ENCODE measurements at places on chromosomes 3 and 15.

DNA sequence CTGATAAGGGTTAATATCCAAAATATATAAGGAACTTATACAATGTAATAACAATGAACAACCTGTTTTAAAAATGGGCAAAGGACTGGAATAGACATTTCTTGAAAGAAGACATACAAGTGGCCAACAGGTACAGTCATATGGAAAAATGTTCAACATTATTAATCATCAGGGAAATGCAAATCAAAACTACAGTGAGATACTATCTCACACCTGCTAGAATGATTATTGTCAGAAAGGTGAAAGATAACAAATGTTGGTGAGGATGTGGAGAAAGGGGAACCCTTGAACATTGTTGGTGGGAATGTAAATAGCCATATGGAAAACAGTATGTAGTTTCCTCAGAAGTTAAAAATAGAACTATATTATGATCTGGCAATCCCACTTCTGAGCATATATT is 20.4 kb downstream of the GOLM2 start:
- DNase-seq: no peak

GRCh38 chr15:48730506-48730905 is 80.4 kb downstream of the CEP152 start:
- DNase-seq: no peak

DNA sequence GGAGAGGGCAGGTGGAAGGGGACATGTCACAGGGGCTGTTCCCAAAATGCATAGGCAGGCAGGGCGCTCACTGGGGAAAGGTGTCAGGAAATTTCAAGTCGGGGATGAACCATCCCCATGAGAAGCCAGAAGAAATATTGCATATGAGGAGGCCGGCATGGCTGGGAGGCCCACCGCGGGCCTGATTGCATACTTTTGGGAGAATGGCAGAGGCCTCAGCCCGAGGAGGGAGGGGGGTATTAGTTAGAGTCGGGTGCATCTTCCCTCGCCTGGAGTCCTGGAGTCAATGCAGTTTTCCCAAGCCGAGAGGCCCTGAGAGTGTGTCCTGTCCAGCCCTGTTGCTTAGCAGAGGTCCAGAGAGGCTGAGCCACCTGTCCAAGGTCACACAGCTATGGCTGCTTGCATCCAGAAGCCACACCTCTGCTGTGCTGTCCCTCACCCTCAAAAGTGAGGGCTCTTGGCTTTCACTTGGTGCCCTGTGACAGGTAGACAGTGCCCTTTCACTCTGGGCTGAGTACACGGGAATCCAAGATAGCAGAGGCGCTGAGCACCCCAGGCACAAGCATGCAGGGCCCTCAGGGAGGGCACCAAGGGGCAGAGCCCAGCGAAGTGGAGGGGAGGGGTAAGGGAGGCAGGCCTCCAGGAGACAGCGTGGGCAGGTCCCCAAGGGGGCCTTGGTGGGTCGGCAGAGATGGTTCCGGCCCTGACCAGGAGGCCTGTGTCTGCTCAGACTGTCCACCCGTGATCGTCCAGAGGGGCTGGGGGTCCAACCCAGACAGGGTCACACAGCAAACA is 48.5 kb downstream of the GRIP2 start:
- DNase-seq: no peak

GRCh38 chr3:190903156-190903555 is 40.7 kb upstream of the GMNC start:
- DNase-seq: no peak

- no peak for DNase-seq
These were observed 26.6 kb downstream of the TMEM45A start for GRCh38 chr3:100518983-100519382.

GRCh38 chr3:132432639-132433038 is 15.3 kb downstream of the DNAJC13 start:
- no peak for DNase-seq

GRCh38 chr3:111412656-111413055 is 129.3 kb upstream of the CD96 start:
- DNase-seq: no peak

GRCh38 chr15:87619161-87619960 is 637.2 kb downstream of the NTRK3 start:
- peak; percentile 47 for DNase-seq

DNA sequence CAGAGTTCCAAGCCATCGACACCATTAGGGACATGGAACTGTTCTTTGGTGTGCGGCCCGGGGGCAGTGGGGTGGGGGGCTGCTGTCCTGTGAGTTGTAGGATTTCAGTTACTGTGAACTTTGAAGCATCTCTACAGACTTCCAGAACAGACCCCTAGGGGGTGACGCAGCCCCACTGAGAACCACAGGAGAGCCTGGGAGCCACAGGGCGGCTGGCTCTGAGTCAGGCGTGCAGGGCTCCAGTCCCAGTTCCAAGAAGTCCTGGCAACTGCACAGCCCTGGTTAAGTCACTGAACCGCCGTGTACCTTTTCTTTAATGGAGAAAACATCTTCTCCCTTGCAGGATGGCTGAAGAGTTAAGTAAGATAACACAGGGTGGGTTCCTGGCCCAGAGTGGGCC is 23.5 kb upstream of the LRTM1 start:
- DNase-seq: no peak

- no peak for DNase-seq
These were observed 66.3 kb upstream of the HES1 start for GRCh38 chr3:194069421-194070219.

DNA sequence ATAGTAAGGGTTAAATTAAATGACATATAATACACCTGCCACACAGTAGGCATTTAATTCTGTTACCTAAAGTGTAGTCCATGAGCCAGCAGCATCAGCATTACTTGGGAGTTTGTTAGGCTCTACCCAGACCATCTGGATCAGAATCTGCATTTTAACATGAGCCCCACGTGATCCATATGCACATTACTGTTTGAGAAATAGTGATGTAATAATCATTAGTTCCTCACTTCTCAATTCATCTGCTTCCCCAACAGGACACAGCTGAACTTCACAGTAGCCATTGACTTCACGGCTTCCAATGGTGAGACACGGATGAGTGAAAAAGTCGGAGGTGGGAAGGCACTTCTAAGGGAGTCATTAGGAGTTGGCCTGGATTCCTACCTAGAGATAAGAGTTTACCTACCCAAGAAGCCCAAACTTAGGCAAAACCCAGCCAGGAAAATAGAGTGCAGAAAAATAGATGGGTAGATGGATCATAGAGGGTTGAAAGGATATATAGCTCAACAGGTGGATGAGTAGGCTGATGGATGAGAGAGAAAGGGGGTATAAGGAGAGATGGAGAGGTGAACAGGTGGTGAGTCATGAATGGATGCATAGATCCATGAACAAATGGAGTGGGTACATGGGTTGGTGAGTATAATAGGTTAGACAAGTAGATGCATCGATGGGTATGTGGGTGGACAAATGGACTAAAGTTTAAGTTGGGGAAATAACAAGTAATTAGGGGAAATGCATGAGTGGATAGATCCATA is 13.3 kb downstream of the CPNE9 start:
- DNase-seq: no peak

DNA sequence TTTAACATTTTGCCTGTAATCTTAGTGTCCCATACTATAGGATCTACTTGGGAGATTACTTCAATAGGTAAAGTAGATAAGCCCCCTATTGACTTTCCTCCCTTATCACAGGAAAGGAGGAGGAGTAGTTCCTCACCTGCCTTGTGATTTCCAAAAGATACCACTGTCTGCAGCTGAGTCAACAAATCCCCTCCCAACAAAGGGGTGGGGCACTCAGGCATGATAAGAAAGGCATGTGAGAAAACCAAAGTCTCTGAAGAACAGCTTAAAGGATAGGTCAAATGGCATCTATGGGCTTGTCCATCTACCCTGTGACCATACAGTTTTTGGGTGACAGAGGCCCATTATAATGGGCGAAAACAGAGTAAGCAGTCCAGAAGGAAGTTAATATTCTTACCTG is 71.3 kb upstream of the WNT7A start:
- no peak for DNase-seq

- no peak for DNase-seq
These were observed 12.0 kb downstream of the CSRNP1 start for GRCh38 chr3:39141171-39141995.

GRCh38 chr3:128425142-128425845 is 41.4 kb downstream of the DNAJB8 start:
- no peak for DNase-seq

- DNase-seq: no peak
These were observed 966 bp downstream of the MYO1E start for GRCh38 chr15:59371458-59372351.

- no peak for DNase-seq
These were observed 80.2 kb downstream of the TNIK start for GRCh38 chr3:171379961-171380483.

- peak; percentile 86 for DNase-seq
These were observed 50.3 kb downstream of the LRIG1 start for GRCh38 chr3:66450390-66451022.

GRCh38 chr15:60672400-60672799 is 193.5 kb upstream of the ICE2 start:
- DNase-seq: no peak

GRCh38 chr15:62060896-62061280 is 641 bp upstream of the VPS13C start:
- no peak for DNase-seq

DNA sequence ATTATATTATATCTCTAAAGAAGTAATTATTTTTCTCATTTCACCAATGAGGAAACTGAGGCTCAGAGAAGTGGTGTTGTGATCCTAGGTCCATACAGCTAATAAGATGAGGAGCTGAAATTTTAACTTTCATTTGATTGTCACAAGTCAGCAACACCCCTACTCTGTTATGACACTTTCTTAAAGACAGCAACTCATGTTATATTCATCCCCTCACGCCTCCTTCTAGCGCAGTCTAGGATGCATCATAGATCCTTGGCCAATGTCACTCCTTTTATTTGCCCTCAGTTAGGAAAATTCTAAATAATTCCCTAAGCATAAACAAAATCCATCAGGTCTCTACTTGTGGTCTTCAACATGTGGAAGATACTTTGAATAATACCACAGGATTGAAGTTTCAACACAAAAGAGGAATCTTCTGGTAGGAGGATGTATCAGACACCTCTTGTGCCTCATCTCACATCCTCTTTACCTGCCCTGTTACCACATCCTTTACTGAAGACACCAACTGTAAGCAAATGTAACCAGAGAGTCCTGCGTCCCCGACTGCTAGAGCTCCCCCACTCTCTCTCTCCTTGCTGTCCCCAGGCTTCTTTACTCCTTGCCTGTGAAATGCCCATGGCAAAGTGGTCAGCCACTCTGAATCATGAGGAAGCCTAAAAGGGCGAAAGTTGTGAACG is 53.7 kb downstream of the TRIM42 start:
- DNase-seq: no peak

- DNase-seq: no peak
These were observed 1075.9 kb upstream of the CFAP20DC start for GRCh38 chr3:60125686-60126085.

DNA sequence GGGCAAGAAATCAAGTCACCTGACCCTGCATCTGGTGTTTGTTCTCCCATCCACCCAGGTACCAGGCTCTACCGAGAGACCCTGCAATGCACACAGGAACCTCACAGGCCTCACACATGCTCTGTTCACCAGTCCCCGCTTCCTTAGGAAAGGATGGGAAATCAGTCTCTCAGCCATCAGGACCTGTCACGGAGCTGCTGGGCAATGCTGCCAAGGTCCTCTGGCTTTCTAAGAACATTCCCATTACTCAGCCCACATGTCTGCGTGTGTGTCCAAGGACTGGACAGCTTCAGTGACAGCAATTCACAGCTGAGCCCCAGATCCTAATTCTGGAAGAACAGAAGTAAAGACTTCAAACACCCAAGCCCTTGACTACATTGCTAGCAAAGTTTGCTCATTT is 6.5 kb upstream of the SRGAP3 start:
- DNase-seq: no peak

GRCh38 chr15:30984542-30984941 is 6.9 kb downstream of the MTMR10 start:
- DNase-seq: no peak

DNA sequence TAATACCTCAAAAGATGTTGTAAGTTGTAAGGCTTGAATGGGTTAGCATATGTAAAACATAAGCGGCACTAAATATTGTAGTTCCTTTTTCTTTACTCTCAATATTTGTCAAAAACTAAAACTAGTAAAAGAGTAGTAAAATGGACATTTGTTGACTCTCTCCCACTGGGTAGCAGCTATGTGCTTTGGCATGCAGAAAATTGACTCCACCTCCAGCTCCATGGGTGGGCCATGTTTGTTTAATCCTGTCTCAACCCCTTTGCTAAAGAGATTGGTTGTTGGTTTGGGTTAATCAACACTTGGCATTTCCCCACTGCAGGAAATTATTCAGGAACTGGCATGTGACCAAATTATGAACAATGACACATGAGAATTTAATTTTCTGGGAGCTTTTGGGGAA is 114.8 kb downstream of the EOMES start:
- no peak for DNase-seq

GRCh38 chr3:29152379-29152778 is 128.5 kb upstream of the RBMS3 start:
- DNase-seq: no peak

- DNase-seq: no peak
These were observed 19.7 kb upstream of the TCAIM start for GRCh38 chr3:44318891-44319311.

DNA sequence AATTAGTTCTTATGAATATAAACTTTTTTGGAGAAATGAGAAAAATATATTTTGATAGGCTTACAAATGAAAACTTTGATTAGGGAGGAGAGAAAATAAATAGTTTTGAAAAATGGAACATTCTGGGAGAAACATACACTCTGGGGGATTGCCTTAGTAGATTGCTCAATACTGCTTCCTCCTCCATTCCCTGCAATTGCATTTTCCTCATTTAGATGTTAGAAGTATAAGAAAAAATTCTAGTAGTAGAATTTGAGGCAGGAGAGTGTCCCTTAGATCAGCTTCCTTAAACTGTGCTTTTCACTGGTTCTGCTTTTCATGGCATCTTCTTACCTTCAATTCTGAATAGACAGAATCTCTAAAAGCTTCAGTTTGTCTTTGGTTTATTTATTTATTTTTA is 46.2 kb upstream of the CTDSPL2 start:
- DNase-seq: no peak

GRCh38 chr3:130876594-130876993 is 17.3 kb upstream of the ATP2C1 start:
- no peak for DNase-seq

GRCh38 chr3:177770383-177771230 is 573.3 kb upstream of the TBL1XR1 start:
- peak; percentile 43 for DNase-seq

GRCh38 chr3:61231693-61232092 is 19.6 kb downstream of the FHIT start:
- DNase-seq: no peak

GRCh38 chr3:64379221-64379620 is 154.0 kb upstream of the PRICKLE2 start:
- no peak for DNase-seq

- no peak for DNase-seq
These were observed 218.9 kb upstream of the RORA start for GRCh38 chr15:61447981-61448380.

GRCh38 chr3:138220242-138220641 is 33.1 kb downstream of the ARMC8 start:
- DNase-seq: no peak

DNA sequence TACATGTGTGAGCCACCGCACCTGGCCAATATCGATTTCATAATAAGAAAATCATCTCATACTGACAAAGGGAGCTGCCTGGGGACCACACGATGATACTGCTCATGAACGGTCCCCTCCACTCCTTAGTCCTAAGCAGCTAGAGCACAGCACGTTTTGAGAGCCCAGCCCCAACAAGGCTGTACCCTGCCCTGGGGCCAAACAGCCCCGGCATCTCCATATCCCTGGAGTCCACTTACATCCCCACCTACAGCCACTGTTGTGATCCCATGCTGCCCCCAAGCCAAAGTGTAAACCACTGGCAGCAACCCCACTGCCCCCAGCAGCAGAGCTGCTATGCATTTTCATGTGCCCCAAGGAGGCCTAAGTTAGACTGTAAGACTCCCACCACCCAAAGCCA is 52.8 kb downstream of the ADAM10 start:
- no peak for DNase-seq

Measured in forelimb muscle (tissue), 1 donor.